ENCODE measurements at places on chromosomes 12 and 14. TPM values are rescaled to one million over a fixed set of nuclear protein-coding genes. Genes with fewer than 3 reads are reported as not detected.
A peak's percentile ranks its signal among the peaks of the same experiment; 100 is the strongest.

GRCh38 chr14:69876848-69877306 lies 2.3 kb upstream of the SMOC1 start:
- DNase-seq: no peak

DNA sequence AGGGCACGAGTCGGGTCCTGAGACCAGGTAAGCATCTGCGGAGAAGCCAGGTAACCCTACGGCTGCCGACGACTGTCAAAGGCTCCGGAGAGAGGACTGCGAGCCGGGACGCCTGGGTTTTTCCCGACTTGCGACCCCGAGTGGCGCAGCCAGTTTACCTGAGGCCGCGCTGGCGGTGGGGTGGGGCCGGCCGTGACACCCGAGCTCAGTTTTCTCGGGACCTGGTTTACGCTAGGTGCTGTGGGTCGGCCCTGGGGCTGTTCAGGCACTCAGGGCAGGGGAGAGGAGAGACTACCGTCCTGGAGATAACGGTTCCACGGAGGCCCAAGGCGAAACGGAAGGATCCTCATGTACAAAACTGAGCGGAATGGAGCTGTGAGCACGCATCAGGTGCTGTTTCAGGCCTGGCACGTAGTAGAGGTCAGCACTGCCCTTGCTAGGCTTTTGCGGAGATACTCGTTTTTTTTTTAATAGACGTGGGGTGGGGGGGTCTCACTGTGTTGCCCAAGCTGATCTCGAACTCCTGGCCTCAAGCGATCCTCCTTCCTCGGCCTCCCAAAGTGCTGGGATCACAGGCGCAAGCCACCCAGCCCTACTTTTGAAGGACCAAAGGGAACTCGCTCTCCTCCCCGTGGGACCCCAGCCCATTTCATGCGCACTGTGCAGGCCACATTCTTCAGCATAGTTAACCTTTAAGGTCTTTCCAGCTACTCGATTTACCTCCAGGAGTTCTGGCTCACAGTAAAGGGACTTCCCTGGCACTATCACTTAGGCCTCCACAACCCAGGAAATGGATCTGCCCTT lies 471 bp downstream of the MTRFR start:
- DNase-seq: no peak

GRCh38 chr14:56794557-56795283 lies 15.6 kb downstream of the OTX2 start:
- peak; percentile 50 for DNase-seq

DNA sequence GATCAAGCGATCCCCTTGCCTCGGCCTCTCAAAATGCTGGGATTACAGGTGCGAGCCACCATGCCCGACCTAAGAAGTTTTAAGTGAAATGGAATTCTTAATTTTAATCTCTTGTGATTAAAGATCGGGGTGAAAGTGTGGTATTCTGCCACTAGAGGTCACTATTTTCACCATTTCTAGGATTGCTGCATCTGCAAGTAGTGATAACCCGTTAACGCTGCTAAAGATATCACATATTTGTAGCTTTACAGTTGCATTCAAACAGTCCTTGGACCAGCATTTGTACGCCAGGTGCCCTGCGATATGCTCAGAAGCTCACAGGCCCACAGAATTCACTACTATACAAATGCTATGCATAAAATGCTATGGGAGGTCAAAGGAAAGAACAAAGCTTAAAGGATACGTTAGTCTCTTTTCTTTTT lies 19.3 kb downstream of the CCDC62 start:
- DNase-seq: no peak

DNA sequence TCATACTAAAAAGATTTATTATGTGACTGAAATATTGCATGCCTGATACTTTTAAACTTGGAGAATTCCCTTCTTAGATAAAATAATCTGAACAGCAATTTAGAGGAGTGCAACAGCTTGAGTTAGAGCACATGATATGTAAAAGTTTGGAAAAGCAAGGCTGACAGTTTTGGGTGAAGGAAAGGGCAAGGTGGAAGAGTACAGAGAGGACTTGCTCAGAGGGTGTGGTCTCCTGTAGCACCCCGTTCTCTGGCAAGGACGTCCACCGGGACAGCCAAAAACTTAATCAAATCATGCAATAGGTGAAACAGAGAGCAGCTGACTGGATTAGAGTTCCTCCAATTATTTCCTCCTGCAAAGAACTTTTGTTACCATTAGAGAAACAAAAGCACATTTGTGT lies 65.2 kb upstream of the PDZRN4 start:
- no peak for DNase-seq

GRCh38 chr14:51310505-51310944 lies 70.5 kb downstream of the TMX1 start:
- DNase-seq: no peak

DNA sequence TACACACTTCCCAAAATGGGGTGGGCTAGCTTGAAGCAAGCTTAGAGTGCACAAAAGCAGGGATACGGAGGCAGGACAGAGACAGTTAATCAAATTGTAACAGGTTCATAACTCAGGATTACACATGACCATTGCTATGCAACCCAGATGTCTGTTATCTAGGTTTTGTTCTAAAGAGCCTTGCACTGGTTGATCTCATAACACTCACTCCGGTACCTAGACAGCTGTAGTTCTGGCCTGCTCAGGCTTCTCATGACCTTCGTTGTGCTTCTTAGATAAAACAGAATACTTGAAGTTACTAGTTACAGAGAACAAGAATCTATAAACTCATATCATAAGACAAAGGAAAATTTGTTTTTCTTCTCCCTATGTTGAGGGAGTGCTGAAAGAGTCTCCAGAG lies 983.4 kb downstream of the TMEM121 start:
- no peak for DNase-seq

DNA sequence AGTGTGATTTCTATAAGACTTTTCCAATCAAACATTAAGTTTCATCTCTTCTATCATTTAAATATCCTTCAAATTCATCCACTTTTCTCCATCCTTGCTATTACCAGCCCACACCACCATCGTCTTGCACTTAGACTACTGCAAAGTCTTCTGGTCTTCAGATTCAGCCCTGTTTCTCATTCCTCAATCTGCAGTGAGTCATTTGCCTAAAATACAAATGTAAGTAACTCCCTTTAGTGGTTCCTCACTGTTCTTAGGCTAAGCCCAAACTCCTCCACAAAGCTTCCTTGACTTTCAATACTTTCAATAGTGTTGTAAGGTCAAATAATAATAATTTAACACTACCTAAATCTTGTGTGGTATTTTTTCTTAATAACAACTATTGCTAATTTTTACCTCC lies 83.3 kb downstream of the PLEKHG7 start:
- DNase-seq: no peak

- no peak for DNase-seq
These were observed 71.8 kb downstream of the LRP6 start for GRCh38 chr12:12195081-12195480.

- DNase-seq: no peak
These were observed 4.3 kb downstream of the TINF2 start for GRCh38 chr14:24238123-24238522.

Gene GALNT16
- 3.0 TPM for total RNA-seq

Gene BMP4
- 8.4 TPM for total RNA-seq
